ENCODE measurements at places on chromosomes 2 and 18.
A peak's percentile ranks its signal among the peaks of the same experiment; 100 is the strongest.

- DNase-seq, result peak; percentile 5
Observed at GRCh38 chr2:240249423-240250149, 109.1 kb upstream of the OTOS start.

DNA sequence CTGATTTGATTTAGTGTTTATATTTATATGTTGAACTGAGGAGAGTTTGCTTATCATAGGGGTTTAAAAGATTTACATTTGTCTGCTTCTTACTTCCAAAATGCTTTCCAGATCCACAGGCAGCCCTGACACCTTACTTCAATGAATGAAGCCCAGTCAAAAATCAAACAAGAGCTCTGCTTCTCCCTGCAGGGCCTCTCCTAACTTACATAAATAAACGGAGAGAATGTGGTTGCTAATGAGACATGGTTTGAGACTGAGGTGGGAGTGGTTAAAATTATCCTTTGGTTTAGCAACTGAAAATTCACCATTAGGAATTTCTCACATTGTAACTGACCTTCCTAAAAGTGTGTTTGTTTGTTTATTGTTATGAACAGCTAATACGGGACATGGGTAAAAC is 612.3 kb upstream of the FANCL start:
- DNase-seq, result no peak

- DNase-seq, result no peak
Observed at GRCh38 chr2:240204431-240205276, 64.2 kb upstream of the OTOS start.

DNA sequence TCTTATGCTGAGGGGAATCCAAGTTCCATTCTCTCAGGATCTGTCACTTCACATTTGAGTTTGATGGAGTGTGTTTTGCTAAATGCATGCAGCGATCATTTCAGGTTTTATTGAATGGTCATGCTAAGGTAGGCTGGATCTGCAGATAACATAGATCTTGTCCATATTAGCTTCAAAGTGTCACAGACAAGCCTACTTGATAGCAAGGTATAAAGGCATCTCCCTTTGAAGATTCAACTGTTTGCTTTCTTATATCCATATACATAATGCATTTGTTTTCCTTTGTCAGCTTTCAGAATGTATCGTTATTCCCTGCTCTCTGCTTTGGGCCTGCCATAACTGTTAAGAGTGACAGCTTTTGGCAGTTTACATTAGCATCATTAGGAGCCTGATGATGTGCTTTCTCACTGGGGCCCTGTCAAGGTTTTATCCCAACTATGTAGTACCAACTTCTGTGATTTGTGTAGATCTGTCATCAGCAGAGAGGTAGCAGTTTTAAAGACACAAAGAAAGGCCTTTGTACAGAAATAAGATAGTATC is 604.3 kb upstream of the CDH7 start:
- DNase-seq, result no peak

DNA sequence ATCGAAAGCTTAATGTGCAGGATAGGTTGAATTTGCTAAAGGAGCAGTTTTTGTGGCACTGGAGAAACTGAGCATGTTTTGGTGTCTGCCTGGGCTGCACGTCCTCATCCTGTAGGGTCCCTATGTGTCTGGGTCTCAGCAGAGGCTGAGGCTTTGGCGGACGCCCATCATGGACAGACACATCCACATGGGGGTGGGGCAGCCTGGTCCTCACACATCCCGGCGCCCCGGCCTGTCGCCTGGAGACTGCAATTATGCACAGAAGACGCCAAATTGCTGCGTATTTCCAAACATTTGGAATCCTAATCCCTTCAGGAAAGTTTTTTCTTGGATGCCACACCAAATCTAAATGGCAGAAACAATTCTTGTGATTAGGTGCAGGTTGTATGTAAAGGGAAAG is 128.2 kb upstream of the TWIST2 start:
- DNase-seq, result no peak

DNA sequence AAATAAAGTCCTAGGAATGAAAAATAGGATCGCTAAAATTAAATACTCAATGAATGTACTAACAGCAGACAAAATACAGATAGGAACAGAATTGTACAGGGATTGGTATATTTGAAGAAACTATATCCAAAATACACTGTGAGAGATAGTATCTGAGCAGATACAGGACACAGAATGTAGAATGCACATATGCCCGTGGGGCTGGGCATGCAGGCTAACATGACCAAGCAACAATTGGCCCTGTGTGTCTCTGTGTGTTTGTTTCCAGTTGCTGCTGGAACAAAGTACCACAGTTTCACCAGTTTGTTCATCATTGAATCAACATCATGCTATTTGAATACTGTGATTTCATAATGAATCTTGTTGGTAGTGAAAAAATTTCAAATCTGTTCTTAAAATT is 127.6 kb downstream of the PMAIP1 start:
- no peak for DNase-seq

DNA sequence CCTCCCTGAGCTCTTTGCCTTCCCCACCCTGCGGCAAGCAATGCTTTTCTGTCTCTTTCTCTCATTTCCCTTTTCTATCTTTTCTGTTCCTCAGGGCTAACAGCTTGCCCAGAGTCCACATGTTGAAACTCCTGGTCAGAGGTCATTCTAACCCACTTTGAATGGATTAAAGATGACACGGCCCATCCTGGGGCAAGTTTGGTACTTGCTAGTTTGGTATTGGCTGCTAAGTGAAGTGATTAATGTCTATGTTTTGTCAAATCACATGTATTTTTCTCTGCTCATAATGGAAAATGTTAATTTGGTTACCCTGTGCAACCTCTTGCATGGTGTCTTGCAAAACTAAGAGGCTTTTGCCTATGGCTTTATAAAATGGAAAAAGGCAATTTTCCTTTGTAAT is 960.2 kb downstream of the CNTNAP5 start:
- no peak for DNase-seq

DNA sequence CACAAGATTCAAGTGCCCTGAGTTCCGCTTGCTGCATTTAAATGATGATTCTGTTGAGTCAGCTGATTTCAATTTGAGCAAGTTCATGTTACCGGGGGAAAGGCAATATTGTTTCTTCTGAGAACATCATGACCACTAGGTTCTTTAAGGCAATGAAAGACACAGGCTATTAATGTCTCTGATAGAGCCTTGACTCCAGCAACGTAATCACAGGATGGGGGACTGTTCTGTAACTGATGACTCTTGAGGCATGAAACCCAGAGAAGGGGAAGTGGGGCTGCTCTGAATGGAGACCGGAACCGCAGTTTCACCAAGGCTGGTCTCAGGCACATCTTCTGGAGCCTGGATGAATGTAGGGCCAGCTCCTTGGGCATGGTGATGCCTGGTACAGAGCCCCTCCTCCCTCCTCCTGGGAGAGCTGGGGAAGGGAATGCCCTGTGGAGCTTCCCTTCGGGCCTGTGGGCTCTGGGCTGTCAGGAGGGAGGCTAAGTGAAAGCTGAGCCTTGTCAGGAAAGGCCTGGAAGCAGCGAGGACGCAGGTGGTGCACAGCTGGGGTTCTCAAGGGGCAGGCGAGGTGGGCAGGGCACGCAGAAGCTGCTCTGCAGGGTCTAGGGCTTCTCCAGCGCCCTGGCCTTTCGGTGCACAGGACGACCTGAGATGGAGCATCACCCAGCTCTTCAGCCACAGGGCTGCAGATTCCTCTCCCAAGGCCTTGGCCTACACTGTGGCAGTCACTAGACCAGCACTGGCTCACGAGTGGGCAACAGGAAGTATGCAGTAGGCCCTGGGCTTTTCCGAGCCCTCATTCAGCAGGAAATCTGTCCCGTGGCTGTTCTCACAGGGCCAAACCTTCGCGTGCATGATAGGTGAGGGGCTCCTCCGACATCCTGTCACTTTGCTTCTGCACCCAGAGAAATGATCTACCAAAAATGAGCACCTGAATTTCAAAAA is 36.6 kb upstream of the PRLH start:
- DNase-seq, result no peak

GRCh38 chr2:123770996-123771720 is 253.9 kb upstream of the CNTNAP5 start:
- DNase-seq, result no peak

- no peak for DNase-seq
Observed at GRCh38 chr18:950882-951495, 46.3 kb downstream of the ADCYAP1 start.

DNA sequence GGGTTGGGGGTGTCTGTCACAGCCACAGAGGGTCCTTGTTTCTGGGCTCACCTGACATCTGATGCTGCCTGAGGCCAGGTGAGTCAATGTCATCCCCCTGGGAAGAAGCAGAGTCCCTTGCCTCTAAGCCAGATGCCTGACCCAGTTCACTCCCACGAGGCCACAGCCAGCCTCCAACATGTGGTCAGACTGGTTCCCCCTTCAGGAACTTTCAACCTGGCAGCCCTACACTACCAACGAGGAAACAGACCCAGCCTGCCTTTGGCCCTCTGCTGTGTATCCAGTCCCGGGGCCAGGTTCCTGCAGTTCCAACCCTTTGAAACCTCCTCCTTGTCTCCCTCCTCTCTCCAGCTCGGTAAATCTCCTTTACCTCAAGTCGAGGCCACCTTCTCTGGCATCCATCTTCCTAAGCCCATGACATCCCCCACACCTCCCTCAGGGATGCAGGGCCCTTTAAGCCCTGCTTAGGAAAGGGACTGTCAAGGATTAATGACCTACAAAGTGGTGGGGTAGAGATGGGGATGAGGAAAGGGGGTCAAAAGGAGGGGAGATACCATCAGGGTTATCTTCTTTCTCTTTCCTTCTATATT is 49.2 kb upstream of the SMAD2 start:
- no peak for DNase-seq

DNA sequence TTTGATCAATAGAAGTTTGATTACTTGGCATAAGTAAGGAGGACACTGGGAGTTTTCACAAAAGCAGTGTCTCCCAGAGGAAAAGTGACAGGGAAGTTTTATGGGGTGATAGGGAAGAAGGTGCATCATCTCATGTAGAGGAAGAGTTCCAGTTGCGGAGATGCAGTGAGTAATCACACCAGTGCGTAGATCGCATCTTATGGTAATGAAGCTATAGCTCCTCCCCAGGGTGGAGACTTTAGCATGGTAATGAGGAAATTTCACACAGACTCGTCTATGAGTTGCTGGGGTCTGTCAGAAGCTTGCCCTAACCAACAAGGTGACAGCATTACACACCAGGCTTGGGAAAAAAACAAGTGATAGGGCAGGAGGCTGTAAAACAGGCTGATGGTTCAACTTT is 49.0 kb downstream of the KYNU start:
- no peak for DNase-seq

GRCh38 chr2:53460347-53460746 is 307.3 kb upstream of the CHAC2 start:
- no peak for DNase-seq

DNA sequence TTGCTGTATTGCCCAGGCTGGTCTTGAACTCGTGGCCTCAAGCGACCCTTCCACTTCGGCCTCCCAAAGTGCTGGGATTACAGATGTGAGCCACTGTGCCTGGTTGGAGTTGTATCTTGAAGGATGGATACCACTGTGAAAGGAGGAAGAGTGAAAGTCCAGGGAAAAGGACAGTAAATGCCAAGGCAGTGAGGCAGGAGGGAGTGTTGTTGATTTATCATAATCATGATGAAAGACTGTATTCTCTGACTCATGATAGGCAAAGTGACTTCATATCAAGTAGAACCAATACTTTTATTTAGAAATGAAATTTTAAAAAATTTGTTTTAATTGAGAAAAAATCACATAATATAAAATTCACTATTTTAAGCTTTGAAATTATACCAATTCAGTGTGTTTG is 162.3 kb downstream of the ARHGAP28 start:
- no peak for DNase-seq

DNA sequence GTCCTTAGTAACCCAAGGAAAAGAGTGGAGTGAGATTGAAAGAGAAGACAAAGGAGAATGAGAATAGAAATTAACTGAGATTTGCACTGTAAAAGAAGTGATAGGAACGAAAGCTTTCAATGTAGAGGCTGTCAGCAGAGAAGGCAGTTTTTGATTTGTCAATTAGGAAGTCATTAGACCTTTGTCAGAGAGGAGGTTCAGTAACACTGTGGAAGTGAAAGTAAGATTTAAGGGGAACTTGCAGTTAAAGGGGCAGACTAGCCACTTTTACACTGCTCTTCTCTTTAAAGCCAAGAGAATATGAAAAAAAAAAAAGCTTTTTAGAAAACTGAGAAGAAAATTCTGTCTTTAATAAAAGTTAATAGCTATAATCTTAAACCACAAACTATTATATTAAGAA is 11.5 kb upstream of the KYNU start:
- no peak for DNase-seq

GRCh38 chr2:129001926-129002325 is 683.3 kb upstream of the HS6ST1 start:
- no peak for DNase-seq

All from D341Med (cell line).